Fibroblast of skin of back (primary cell): ENCODE measurements at places on chromosomes 16 and 17.

- peak; percentile 69 for DNase-seq
Observed at GRCh38 chr16:80006241-80007215, 406.0 kb upstream of the MAF start.

GRCh38 chr17:1315409-1315808 is 35.9 kb downstream of the TRARG1 start:
- no peak for DNase-seq

GRCh38 chr17:7016886-7017826 is 4.7 kb downstream of the RNASEK start:
- DNase-seq: no peak

DNA sequence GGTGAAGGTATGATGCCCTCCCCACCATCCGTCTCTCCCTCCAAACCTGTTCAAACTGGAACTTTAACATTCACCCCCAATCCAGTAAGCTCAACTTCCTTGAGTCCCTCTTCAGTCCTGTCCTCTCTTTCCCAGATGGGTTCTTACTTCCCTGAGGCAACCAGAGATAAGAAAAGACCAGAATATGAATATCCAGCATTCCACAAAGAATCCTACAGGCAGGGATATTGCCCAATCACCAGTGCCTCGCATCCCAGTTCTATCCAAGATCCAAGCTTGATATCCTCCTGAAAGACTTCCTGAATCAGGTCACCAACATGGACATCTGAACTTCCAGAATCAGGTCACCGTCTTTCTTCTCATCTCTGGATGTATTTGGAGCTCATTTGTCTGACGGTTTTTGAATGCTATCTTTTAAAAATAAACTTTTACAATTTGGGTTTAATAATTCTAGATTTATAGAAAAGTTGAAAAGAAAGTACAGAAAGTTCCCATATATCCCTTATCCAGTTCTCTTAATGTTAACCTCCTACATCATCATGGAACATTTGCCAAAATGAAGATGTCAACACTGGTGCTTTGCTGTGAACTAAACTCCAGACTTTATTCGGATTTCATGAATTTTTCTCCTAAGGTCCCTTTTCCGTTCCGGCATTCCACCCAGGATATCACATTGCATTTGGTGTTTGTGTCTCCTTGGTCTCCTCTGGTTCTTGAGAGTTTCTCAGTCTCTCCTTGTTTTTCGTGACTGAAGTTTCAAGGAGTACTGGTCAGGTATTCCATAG is 13.7 kb upstream of the COL1A1 start:
- DNase-seq: peak; percentile 72

DNA sequence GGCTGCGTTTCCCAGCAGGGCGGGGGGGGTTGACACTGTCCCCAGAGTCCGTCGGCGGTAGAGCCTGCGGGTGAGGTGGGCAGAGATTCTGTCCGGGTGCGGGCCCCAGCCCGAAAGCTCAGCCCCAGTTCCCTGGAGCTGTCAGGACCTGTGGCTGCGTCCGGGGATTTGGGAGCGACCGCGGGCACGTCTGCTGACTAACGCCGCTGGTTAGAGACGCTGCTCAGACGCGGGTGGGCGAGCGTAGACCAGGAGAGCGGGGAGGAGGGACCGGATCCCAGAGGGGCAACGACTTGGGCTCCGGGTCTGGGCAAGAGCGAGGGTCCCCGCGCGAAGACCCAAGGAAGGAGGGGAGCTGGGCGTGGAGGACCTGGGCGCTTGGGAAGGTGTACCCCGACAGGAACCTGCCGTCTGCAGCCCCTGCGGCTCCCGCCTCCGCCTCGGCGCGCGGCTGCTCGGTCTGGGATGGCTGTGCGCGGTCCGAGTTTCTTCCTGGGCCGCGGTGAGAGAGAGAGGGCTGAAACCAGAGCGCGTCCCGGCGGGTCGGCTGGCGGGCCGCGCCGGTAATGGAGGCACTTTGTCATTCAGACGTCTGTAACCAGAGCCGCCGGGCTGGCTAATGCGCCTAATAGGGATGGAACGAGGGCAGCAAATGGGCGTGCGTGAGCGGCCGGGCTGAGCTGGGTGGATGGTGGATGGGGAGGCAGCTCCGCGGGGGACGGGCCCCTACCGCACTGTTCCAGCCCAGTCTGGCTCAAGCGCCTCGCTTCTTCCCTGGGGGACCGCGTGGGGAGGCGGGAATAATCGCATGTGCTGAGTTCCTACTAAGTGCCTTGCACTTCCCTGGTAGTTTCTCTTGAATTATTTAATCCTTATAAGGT is 2.3 kb downstream of the NGFR start:
- DNase-seq: peak; percentile 30

DNA sequence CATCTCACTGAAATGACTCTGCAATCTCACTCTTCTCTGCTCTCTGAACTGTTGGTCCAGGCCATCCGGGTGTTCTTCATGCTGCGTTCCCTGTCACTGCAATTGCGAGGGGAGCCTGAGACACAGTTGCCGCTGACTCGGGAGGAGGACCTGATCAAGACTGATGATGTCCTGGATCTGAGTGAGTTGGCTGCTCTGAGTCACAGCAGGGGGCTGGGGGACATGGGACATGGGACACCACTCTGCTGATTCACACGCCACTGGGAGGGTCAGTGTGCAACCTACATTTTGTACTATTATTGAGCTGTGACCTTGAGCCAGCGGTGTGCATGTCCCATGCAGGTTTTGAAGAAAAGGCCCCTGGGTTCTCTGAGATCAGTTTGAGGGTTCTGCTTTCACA is 116.5 kb downstream of the CLEC16A start:
- DNase-seq: no peak

DNA sequence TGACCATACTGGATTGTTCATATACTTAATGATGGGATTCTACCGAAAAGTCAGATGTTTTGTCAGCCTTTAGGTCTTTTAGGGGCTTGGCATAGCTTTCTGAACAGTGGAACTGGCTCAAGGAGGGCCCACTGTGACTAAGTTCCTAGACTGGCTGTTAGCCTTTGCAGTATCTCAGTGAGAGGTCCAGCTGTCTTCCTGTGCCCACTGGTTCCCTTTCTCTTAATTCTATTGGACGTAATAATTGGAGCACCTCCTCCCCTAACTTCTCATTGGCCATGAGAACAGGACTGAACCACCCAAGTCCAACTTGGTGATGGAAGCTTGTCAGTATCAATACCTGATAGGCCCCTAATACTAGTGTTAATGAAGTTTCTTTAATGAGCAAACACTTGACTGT is 13.5 kb downstream of the KPNA2 start:
- DNase-seq: peak; percentile 34

GRCh38 chr16:81939164-81940056 is 71.9 kb downstream of the SDR42E1 start:
- no peak for DNase-seq

DNA sequence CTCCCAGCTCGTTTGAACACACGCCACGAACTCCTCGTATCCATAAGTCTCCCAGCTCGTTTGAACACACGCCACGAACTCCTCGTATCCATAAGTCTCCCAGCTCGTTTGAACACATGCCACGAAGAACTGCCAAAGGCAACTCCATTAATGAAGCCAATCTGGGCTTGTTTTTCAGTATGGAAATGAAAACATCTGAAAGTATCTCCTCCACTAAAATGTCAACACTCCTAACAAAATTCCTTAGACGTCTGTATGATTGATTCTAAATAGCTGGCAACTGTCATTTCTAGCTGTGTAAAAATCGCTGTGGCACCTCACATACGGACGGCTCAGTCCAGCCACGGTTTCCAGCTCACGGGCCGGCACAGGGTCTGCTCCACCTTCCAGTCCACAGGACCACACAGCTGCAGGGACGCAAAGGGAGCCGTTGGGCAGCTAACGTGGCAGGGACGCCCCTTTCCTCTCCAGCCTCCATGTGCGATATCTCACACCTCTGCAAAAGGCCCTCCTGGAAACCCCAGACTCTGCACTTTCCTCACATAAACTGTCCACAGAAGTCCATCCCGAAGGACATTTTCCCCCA is 67.1 kb upstream of the METRNL start:
- DNase-seq: peak; percentile 38

GRCh38 chr17:36203335-36203734 is 6.8 kb upstream of the CCL3L1 start:
- DNase-seq: no peak

- DNase-seq: no peak
Observed at GRCh38 chr17:61846761-61847375, 16.5 kb downstream of the BRIP1 start.

DNA sequence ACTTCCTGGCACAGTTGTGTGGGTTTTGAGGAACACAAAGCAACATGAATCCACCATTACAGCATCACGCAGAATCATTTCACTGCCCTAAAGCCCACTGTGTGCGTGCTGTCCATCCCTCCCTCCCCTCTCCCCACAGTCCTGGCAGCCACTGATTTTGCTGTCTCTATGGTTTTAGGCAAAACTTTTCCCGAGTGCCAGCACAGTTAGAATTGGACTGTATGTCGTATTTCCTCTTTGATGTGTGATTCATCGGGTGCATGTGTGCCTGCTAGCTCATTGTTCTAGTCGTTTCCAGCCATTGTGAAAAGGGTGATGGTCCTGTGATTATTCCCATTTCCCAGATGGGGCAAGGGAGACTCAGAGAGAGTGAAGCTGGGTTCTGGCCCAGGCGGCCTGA is 12.7 kb downstream of the KLHL36 start:
- DNase-seq: no peak

GRCh38 chr17:64968652-64969501 is 49.6 kb upstream of the LRRC37A3 start:
- DNase-seq: no peak

DNA sequence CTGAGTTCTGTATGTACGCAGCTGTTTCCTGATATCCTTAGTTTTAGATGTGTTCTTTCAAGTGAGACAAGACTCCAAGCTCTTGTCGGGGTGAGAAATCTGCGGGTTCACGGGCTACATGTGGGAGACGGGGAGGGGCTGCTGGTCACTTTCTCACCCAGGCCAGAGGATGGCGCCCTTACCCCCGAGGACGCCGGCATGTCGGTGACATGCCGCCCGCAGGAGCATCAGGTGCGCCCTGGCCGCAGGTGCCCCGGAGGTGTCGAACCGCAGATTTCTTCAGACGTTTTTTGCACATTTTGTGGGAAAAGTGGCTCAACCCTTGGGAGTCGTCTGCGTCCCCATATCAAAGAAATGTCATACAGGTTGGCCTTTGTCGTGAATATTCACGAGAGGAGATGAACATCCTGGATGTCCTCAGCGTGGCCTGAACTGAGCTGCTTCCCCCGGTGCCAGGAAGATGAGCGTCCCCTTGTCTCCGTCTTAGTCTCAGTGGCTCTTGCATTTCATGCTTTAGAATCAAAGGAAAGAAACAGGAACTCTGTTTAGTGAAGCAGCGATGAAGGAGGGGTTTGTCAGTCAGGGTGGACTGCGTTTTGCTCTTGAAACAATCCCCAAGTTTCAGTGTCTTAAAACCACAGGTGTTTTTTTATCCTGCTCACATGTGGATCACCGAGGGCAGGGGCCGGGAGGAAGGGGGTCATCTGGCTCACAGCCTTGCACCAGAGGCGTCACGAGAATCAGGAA is 75.4 kb upstream of the ZNF750 start:
- no peak for DNase-seq

- DNase-seq: peak; percentile 67
Observed at GRCh38 chr17:78970834-78971755, 8.6 kb downstream of the LGALS3BP start.

DNA sequence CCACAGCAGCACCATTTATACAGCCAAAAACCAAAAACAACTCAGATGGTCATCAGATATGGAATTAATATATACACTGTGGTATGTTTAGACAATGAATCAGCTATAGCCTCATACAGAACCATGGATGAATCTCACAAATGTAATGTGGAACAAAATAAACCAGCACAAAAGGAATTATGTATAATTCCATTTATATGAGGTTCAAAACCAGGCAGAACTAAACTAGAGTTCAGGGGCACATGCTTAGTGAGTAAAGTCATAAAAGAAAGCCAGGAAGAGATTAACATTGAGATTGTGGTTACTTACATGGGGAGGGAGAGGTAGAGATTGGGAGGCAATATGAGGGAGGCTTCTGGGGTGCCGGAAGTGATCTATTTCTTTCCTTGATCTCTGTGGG is 231.1 kb downstream of the COPRS start:
- peak; percentile 97 for DNase-seq

GRCh38 chr17:78600181-78600721 is 23.1 kb upstream of the DNAH17 start:
- DNase-seq: peak; percentile 16

GRCh38 chr17:80060644-80061043 is 24.2 kb downstream of the CCDC40 start:
- DNase-seq: no peak

GRCh38 chr16:2715519-2715918 is 4.5 kb downstream of the PRSS27 start:
- peak; percentile 50 for DNase-seq

DNA sequence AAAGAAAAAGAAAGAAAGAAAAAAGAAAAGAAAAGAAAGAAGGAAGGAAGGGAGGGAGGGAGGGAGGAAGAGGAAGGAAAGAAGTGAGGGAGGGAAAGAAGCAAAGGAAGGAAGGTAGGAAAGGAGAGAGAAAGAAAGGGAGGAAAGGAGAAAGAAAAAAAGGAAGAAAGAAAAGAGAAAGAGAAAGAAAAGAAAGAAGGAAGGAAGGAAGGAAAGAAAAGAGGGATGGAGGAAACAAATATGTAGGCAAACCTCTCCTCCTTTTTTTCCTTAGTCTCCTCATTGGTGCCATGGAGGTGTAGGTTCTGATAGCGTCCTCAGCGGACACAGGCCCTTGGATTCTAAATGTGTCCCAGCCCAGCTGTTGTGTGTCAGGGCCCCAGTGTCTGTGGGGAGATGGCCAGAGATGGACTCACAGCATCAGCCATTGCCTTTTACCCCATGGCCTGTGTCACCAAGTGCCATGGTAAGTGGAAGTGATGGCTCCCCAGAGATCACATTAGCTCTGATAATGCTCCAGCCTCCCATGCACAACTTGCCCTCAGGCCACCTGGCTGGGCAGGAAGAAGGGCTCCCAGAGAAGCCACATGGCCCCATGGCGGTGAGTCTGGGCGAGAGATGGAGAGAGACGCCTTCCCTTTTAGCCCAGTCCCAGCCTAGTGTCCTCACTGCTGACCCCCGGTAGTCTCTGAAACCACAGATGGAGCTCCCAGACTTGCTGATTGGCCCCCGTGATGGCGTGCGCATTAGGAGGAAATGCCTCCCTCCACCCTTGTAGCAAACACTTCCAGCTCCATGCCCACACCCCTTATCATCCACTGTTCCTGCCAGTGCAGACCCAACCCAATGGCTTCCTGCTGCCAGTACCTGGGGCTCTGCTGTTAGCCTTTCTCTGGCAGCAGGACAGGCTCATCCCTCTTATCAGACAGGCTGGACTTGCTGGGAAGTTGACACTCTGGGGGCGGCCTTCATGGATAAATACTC is 3.7 kb upstream of the SLC6A2 start:
- DNase-seq: no peak

DNA sequence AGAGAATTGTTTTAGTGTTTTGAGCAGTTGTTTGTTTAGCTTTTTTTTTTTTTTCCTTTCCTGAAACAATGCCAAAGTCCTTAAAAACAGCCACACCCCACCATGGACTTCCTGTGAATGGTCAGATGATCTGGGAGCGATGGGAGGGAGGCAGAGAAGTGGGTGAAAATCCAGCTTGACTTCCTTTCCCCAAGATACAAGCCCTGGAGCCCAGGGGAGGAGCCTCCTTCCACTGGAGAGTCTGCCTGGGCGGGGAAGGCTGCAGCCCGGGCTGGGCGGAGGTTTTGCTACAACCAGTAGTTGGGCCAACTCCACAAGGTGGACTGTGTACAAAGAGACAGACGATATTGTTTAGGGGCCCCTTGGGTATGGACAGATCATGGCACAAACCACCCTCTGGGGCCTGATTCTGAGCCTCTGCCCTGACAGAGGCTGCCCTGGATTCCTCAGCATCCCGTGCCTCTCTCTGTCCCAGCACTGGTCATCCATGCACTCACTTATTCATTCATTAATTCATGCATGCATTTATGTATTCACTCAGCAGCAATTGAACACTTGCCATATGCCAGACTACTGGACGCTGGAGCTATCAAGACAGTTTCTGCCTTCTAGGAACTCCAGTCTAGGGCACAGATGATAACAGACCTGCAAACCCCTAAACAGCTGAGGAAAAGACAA is 29.8 kb downstream of the WSB1 start:
- peak; percentile 54 for DNase-seq
